Inflammatory macrophage treated with lipopolysaccharide for 1 hour (primary cell): ENCODE measurements at places on chromosomes 7 and 10.

DNA sequence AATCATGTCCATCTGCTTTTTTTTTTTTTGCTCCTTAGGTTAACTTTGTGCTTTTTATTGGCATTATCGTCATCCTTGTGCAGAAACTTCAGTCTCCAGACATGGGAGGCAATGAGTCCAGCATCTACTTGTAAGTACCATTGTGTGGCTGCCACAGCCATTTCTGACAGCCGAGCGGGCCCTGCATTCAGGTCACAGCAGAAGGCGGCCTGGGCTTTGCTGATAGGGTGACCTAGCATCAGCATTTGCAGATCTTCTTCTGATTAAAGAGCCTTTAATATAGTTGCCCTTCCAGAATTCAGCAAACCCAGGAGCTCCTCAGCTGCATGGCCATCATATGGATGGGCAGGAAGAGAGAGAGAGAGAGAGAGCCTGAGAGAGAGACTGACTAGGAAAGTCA lies 40.5 kb downstream of the ADCYAP1R1 start:
- DNase-seq, result no peak

DNA sequence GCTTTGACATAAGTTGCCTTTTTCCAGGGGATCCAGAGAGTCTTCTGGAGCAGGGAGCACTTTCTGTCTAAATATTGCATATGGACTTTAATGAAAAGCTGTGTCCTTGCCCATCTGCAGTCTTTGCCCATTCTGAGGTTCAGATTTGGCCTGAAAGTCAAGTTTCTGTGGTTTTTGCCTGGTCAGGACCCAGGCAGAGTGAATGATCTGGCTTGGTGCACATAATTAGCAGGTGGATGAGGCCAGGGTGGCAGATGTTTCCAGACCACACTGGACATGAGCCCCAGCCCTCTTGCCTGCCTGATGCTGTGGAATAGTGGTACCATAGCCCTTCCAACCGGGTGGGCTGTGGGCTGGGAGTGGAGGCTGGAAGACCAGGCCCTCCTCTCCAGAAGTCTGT lies 11.0 kb downstream of the HECW1 start:
- no peak for DNase-seq

GRCh38 chr10:84634636-84635035 lies 306.2 kb downstream of the CCSER2 start:
- DNase-seq, result no peak

- DNase-seq, result no peak
Measured at GRCh38 chr10:37381271-37381670, 255.9 kb downstream of the ANKRD30A start.

DNA sequence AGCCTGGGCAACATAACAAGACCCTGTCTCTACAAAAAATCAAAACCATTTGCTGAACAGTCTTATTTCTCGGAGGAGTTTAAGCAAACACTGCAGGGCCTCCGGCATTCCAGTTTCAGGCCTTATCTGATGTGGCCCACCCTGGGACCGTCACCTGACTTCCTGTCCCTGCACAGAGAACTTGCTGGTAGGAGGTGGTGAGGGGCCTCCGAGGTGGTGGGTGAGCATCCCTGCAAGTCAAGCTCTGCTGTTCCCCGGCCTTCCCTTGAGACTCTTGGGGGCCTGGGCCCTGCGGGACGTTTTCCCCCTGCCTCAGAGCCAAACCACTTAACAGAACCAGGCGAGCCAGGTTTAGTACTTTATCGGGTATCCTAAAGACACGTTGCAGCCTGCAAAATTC lies 44.5 kb upstream of the AP5Z1 start:
- DNase-seq, result no peak

DNA sequence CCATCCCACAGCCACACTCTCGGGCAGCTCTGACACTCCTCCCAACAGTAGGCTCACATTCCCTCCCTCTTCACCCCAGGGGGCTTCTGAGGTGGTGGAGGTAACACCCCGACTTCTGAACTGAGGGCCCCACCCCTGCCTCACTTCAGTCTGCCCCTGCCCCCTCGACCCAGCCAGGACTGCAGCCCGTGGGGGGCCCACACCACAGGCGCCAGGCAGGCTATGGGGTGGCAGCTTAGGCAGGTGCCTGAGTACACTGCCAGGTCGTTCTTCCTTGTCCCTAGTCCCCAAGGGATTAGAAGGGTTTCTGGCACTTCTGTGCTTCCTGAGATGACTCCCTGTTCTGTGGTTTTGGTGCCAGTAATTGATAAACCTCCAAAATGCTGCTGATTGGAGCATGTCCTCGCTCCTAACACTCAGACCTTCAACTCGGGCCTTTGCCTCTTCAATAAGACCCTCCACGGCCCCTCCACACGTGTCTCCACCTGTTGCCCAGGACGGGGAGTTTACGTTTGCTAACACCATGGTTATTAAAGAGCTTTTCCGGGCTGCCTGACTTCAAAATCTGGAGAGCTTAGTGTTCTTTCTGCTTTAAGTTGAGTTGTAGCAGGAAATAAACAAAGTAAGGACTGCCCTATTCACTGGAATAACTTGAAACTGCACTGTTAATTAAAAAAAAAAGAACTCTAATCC lies 23.8 kb upstream of the LARP4B start:
- no peak for DNase-seq

- no peak for DNase-seq
Measured at GRCh38 chr7:17325364-17325763, 26.9 kb downstream of the AHR start.

- DNase-seq, result no peak
Measured at GRCh38 chr7:5183155-5183554, 6.9 kb upstream of the WIPI2 start.

GRCh38 chr7:96303686-96304443 lies 18.0 kb downstream of the SLC25A13 start:
- no peak for DNase-seq

GRCh38 chr10:3623746-3624145 lies 161.3 kb downstream of the KLF6 start:
- no peak for DNase-seq

DNA sequence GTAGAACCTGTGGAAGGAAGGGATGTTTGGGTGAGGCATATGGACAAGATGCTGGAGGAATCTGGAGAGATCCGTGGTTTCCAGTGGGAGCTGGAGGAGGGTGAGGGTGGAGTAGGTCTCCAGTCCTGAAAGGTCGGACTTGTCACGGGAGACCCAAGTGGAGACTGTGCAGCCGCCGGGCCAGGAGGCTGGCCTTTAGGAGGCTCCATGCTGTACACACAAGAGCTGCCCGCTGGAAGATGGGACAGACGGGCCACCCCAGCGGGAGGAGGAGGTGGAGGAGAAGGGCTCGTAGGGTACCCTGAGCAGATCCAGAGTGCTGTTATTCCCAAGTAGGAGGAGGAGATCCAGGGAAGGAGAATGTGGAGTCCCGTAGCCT lies 106.7 kb downstream of the NKX6-2 start:
- no peak for DNase-seq

DNA sequence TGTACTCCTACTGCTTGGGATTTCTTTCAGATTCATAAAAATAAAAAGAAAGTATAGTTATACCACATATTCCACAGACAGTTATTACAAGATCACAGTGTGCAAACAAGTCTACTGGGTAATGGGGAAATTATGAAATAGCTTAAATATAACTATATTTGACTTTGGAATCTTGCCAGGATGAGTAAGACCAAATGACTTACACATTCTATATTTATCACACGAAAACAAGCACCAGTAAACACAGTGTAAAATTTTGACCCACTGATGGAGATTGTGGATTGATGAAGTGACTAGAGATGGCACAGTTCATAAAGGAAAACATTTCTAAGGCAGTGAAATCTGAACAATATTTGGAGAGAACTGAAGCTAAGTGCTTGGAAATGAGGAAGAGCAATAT lies 339.7 kb downstream of the THSD7A start:
- peak; percentile 69 for DNase-seq

DNA sequence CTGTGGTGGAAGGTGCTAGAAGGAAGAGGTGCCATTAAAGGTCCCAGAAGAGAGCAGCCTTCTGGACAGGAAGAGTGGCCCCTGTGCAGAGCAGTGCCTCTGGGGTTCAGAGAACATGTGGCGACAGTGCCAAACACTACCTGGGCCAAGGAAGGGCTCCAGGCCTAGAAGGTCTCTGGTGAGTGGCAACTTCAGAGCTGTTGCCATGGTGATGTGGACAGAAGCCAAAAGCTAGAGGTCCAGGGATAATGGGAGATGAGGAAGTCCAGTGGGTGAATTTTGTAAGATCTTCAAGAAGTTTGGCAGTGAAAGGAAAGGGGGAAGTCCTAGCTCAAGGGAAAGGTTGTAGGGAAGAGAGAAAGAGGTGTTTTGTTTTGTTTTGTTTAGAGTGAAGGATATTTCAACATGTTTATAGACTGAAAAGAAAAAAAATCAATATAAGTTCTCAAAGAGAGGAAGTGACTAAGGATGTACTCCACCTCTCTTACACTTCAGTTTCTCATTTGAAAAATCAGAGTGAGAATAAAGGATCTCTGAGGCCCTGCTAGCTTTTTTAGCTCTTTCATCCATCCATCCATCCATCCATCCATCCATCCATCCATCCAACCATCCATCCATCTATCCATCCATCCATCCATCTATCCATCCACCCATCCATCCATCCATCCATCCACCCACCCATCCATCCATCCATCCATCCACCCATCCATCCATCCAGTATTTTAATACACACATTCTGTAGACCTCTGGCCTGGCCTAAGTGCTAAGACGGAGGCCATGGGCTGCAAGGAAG lies 77.1 kb upstream of the DUSP5 start:
- no peak for DNase-seq

GRCh38 chr10:73247509-73248258 lies 629 bp upstream of the DNAJC9 start:
- peak; percentile 12 for DNase-seq

GRCh38 chr7:123929107-123929506 lies 4.1 kb downstream of the SPAM1 start:
- no peak for DNase-seq

DNA sequence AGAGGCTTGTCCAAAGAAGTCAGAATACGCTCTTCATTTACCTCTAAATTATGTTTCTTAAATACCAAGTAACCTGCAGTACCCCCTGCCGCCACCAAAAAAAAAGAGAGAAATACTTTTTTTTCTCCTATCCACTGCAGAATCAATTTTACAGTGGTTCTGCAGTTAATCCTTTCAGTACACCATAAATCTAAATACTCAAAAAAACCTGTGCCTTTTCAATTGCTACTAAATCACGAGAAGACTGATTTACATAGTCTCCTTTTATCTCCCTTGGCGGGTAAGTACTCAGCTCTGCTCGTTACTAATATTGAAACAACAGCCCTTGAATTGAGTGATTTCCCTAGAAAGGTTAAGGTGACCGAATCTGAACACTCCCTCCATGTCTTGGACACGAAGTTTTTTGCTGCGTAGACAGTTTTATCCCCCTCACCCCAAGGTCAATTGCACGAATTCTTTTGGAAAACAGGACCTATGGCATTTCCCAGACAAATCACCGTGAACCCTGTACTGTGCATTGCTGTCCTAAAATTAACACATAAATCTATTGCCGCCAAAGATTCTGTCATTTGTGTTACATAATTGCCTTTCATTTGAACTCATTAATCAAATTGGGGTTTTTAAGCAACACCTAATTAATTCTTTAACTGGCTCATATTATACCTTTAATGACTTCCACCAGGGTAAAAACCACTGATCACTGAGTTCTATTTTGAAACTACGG lies 512 bp upstream of the VIM start:
- peak; percentile 87 for DNase-seq

- DNase-seq, result no peak
Measured at GRCh38 chr7:159136442-159136841, 8.2 kb downstream of the VIPR2 start.

- DNase-seq, result no peak
Measured at GRCh38 chr7:137287651-137288258, 55.8 kb downstream of the PTN start.

- no peak for DNase-seq
Measured at GRCh38 chr7:4386190-4386589, 295.9 kb upstream of the FOXK1 start.

DNA sequence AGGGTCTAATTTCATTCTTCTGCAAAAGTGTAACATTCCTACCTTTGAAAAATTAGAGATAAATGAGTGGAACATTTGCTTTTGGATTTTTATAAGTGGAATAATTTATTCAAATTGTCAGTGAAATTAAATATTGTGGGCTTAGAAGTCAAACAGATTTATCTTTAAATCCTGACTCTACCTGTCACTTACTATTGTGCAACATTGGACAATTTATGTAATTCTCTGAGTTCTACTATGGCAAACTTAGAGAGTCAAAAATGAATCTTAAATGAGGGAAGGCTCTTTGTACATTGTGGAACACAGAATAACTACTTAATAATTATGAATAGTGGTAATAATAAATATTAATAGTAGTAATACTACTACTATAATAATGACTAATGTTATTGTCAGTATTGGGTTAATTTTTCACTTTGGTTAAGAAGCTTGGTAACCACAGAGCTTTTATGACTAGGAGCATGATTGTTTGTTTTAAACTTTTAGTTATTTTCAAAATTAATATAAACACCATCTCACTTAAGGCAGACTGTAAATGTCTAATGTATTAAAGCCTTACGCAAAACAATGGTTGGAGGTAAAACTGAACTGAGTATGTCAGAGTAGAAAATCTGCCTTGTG lies 70.0 kb downstream of the PRKG1 start:
- no peak for DNase-seq

- DNase-seq, result peak; percentile 29
Measured at GRCh38 chr7:73423519-73424488, 9.8 kb upstream of the FZD9 start.

- no peak for DNase-seq
Measured at GRCh38 chr10:50512743-50513416, 110.9 kb downstream of the SGMS1 start.

GRCh38 chr7:148185041-148185440 lies 405.5 kb upstream of the C7orf33 start:
- no peak for DNase-seq

DNA sequence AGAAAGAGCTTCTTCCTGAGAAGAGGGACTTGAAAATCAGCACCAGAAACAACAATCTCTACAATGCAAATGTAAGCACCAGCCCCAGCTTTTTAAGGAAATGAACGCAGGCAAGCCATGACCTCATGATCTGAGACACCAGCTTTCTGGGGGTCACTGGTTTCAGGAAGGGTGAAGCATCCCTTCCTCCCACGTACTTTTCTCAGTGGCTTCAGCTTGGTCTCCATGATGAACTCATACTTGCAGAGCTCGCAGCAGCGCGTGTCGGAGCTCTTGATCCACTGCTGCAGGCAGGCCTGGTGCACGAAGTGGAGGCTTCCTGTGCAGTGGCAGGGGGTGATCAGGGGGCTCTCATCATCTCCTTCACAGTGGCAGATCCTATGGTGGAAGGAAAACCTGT lies 87.0 kb downstream of the ALOX5 start:
- peak; percentile 93 for DNase-seq

DNA sequence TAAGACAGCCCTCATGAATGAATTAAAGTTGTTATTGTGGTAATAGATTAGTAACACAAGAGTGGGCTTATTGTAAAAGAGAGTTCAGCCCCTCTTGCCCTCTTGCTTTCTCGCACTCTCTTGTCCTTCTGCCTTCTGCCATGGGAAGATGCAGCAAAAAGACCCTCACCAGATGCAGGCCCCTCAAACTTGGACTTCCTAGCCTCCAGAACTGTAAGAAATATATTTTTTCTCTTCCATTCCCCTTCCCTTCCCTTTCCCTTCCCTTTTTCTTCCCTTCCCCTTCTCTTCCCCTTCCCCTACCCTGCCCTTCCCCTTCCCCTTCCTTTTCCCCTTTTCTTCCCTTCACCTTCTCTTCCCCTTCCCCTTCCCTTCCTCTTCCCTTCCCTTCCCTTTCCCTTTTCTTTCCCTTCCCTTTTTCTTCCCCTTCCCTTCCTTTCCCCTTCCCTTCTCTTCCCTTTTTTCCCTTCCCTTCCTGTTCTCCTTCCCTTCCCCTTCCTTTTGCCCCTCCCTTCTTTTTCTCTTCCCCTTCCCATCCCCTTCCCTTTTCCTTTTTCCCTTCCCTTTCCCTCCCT lies 55.6 kb upstream of the TMEM248 start:
- DNase-seq, result no peak
